ENCODE measurements at places on chromosomes 13 and 19. TPM values are rescaled to one million over a fixed set of nuclear protein-coding genes. Genes with fewer than 3 reads are reported as not detected.

DNA sequence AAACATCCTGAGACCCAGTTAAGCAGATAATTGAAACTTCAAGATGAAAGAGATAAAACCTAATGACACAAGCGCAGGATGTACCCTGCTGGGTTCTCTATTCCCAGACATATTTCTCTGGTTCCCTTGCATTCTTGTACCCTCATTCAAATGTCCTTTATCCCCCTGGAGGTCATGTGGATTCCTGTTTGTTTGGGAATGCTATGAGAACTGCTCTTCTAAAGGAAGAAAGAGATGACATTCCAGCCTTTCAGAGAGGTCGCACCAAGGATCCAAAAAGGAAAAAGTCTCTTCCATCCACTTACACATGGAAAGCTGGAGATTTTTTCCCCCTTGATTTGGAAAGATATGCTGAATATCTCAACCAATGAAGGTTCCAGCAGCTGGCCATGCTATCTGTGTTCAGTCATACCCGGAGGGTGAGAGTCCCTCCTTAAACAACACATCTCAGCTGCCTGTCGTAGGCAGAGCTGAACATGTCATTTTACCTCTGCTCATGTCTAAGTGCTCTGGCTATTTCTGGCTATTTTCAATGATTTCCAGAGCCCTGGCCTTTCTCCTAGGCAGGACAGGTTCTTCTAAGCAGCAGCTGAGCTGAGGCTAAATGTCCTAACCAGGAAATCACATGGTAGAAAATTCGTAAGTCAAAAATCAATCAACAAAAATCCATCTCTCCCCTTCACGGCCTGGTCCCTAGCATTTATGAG is 52.5 kb downstream of the C13orf42 start:
- no peak for DNase-seq

GRCh38 chr13:99041788-99042187 is 63.9 kb upstream of the DOCK9 start:
- no peak for DNase-seq

GRCh38 chr13:113801289-113801961 is 42.4 kb downstream of the TMEM255B start:
- peak; percentile 39 for DNase-seq

Gene SPACA4
- not detected for total RNA-seq

Gene CA11
- 0.70 TPM for total RNA-seq

Measured in Peyer's patch (tissue), 4 donors.